CD4-positive, alpha-beta T cell treated with Interleukin-4 for 4 hours (primary cell): ENCODE measurements at places on chromosomes 3 and 15.
A peak's percentile ranks its signal among the peaks of the same experiment; 100 is the strongest.

DNA sequence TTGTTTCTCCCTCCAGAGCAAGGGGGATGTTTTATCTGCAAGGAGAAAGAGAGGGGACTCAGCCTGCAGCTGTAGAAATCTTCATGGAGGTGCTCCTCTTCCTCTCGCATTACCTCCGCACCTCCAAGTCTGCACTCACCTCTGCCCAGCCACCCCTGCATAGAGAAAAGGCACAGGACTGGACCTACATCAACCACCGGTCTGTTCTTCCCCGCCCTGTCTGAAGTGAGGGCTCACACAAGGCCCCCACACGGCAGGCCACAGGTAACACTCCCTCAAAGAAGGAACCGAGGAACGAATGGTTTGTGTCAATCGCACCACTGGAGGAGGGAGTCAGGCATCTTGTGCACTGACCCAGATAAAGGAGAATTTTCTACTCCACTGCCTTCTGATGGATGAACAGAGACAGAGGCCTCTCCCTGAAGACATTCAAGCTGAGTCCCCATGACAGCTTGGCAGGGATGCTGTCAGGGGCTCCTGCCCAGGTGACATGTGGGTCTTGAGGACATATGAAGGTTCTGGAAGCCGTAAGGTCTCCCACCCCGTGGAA, 260.3 kb downstream of the XXYLT1 start:
- no peak for DNase-seq

DNA sequence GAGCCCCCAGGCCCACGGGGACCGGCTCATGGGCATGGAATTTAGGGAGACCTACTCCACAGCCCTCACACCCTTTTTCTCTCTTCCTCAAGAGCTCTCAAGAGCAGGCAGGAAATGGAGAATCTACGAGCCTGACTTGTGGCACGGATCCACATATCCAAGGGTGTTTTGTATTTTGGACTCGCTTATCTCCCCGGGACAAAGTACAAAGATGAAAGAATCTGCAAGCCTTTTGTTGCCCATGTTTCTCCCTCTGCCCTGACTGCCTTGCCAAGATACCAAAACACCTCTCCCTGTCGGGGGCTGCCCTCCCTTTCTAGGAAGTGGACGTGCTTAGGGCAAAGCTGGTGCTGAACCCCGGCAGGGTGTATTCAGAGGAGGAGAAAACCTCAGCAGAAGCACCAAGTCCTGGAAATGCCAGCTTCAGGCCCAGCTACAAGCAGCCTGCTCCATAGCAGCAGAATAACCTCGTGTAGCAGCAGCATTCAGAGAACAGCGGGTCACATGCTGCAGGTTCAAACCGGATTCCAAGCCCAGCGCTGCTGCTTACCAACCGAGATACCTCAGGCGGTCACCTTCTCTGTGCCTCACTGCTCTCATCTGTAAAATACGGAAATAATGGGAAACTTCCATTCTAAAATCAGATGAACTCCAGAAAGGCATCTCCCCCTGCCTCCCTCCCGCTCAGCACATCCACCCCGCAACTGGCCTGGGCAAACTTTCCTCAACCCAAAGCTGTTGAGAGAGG, 35.2 kb downstream of the DNASE1L3 start:
- DNase-seq = no peak

- no peak for DNase-seq
Measured at GRCh38 chr3:468172-468571, 271.6 kb downstream of the CHL1 start.

DNA sequence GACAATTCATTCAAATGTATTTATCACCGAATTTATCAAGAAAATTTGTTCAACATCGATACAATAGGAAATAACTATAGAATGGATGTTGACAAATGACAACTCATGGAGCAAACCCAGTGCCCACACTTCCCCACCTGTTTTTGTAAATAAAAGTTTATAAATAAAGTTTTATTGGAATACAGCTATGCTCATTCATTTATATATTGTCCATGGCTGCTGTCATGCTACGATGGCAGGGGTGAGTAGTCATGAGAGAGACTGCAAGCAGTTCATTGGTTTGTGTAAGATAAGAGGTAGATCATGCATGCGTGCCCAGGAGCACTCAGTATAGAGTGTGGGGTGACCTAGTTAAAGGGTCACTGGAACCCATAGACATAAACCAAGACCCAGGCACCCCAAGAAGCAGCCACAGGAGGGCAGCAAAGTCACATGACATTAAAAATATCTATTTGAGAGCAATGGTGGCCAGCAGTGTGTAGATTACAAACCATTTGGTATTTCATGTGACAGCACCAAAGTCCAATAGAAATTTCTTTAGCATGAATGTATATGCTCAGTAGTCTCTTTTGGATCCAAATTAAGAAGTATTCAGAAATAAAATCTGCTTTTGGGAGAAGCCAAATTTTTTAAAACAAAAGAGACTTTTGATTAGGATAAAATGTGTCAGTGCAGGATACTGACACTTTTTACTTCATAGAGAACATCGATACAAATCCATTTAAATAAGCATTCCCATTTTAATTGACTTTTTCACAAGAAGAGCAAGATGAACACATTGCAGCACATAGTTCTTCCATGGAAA, 794.8 kb downstream of the MCTP2 start:
- DNase-seq = no peak

DNA sequence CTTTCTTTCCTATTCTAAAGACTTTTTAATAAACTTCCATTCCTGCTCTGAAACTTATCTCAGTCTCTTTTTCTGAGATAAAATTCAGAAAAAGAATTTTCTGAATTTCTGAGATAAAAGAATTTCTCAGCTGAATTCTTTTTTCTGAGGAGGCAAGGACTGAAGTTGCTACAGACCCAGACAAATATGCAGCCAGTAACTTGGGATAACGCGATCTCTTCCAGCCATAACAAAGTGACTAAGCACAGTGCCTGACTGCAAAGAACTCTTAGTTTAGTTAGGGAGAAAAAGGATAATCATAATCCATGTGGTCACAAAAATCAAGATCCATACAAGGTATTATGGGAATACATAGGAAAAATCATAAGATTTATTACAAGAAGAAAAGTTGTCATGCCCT, 222.0 kb upstream of the GAP43 start:
- DNase-seq = no peak

GRCh38 chr3:172627057-172627809, 83.6 kb downstream of the NCEH1 start:
- no peak for DNase-seq

- DNase-seq = no peak
Measured at GRCh38 chr15:67551207-67551743, 8.8 kb downstream of the MAP2K5 start.

GRCh38 chr15:74869372-74869725, 3.8 kb downstream of the SCAMP2 start:
- DNase-seq = no peak

DNA sequence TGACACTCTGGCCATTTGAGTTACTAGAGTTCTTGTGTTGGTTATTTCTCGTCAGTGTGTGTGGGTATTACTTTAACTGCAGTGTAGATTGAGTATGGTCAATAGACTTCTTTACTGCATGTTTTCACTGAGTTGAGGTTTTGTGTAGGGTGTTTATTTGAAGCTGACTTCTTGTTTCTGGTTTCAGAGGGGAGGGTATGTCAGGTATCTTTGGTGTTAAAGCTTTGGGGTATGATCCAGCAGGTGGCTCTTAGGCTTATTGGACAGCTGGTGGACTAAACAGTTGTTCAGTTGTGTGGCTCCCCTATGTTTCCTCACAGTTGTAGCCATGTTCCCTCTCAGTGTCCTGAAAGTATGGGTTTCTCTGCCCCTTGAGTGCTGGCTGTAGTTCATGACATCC, 72.0 kb downstream of the AKAP13 start:
- DNase-seq = no peak

DNA sequence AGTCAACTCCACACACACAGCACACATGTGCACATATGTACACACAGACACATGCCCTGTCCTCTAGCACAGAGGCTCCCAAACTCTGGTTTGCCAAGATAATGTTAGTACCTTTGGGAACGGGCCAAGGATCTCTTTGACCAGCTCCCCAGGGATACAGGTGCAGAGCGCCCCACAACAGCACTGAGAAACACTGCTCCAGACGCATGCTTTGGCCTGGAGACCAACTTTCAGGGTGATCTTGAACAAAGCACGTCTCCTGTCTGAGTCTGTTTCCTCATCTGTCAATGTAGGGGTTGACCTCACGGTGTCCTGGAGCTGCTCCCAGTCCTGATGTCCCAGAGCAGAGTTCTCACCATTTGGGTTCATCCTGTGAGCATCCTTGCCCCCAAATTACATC, 15.9 kb upstream of the SKOR1 start:
- DNase-seq = no peak

- no peak for DNase-seq
Measured at GRCh38 chr3:119316313-119316670, 22.1 kb downstream of the ARHGAP31 start.

DNA sequence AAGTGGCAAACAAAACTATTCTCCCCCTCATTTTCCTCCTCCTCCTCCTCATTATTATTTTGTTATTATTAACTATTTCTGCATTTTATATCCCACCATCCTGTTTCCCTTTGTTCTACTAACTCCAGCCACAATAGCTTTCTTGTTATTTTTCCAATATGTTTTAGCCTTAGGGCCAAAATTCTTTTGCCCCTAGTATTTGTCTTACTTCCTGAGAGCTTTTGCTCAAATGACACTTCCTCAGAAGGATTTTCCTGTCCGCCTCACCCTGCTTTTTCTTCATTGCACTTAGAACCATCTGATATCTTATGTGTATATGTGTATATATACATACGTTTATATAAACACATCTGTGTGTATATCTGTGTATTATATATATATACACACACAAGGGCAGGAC, 32.7 kb upstream of the NUDT16 start:
- DNase-seq = no peak

DNA sequence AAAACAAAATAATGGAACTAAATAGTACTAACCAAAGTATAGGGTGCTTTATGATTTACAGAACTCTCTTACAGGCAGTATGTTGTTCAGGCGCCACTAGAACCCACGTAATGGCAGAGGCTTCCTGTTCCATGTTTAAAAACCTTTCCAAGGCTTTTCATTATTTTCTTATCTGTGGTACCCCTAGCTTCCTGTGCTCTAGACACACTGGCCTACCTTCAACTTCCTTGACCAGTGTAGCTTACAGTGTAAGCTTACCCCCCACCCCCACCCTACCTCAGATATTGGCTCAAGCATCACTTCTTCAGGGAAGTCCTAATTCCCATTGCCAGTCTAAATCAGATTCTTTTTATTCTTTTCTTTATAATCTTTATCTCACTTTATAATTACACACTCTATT, 2.9 kb downstream of the NR2C2 start:
- no peak for DNase-seq

DNA sequence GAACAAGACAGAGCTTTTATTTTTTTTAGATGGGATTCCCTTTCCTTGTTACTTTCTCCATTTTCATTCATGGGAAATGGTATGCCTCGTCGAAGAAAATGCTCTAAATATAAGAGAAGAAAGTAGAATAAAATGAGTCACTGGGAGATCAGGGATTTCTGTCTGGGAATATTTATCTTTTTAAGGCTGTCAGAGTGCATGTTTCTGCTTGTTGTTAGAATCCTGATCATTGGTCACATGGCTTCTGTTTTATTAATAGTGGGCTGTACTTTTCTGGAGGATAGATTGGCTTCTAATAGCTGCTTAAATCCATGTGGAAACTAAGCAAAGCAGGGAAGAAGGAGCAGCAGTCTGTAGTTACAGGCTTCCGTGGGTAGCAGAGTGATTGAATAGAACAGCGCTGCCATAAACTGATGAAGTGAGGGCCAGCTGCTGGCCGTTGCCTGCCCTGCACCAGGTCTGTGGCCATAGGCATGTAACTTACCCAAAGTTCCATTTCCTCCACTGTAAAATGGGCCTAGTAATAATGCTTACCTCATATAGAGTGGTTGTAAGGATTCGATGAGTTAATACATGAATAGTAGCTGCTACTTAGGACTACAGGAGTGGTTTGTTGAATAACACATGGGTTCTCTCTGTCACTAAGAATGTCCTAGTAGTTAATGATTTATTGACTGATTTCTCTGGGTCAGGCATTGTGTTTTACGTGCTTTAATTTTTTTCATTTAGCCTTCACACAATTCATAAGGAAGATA, 289.9 kb downstream of the SATB1 start:
- DNase-seq = no peak

- DNase-seq = no peak
Measured at GRCh38 chr3:129051871-129052340, 8.7 kb upstream of the GP9 start.

- DNase-seq = no peak
Measured at GRCh38 chr3:59213860-59214259, 164.0 kb upstream of the CFAP20DC start.

GRCh38 chr3:104717828-104718196, 648.9 kb upstream of the ALCAM start:
- no peak for DNase-seq

- no peak for DNase-seq
Measured at GRCh38 chr15:74136814-74137536, 6.6 kb downstream of the ISLR2 start.

- DNase-seq = peak; percentile 14
Measured at GRCh38 chr3:189038773-189039745, 132.7 kb upstream of the TPRG1 start.

DNA sequence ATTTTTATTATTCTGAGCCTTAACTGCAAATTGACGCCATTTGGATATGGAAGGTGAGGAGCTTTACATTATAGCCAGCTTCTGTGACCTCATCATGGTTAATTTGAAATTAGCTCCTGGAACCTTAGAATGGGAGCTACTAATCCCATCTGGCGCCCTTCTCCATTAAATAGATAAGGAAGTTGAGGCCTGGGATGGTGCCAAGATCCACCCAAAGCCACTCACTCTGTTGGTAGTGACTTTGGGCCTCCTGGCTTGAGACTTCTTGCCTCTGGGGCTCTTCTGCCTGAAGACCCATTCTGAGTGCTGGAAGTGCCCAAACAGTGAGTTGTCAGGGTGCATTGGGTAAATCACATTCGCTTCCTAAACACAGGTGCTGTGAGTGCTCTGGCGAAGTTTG, 12.0 kb upstream of the HMCES start:
- no peak for DNase-seq

- DNase-seq = no peak
Measured at GRCh38 chr3:30181581-30181980, 424.8 kb upstream of the TGFBR2 start.

- no peak for DNase-seq
Measured at GRCh38 chr3:102398666-102399065, 36.1 kb upstream of the ZPLD1 start.

- no peak for DNase-seq
Measured at GRCh38 chr3:194468086-194468485, 18.7 kb downstream of the ATP13A3 start.

- DNase-seq = no peak
Measured at GRCh38 chr15:93312891-93313486, 224.0 kb upstream of the RGMA start.

GRCh38 chr15:57033715-57034439, 115.4 kb downstream of the TCF12 start:
- DNase-seq = no peak

- DNase-seq = no peak
Measured at GRCh38 chr3:191973820-191974219, 512.9 kb downstream of the PYDC2 start.

- DNase-seq = no peak
Measured at GRCh38 chr15:25095179-25095578, 140.4 kb downstream of the SNRPN start.
